NCI-H446 (cell line): ENCODE measurements at places on chromosomes 3 and 15.
A peak's percentile ranks its signal among the peaks of the same experiment; 100 is the strongest.

DNA sequence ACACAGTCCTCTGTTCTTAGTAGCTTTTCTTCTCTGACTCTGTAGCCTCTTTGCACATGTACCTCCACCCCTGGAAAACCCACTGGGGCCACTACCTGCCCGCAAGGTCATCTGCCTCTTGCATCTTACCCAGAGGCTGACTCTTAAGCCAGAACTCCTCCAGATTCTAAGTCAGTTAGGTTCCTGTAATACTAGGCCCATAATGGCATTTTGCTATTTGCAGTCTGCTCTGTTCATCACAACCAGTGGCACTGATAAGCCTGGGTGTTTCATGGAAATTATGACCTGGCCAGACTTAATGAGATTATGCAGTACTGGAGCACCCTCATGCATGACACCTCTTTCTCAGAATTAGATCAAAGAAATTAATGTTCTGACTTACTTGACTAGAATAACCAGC is 31.7 kb upstream of the ATG7 start:
- DNase-seq: no peak

DNA sequence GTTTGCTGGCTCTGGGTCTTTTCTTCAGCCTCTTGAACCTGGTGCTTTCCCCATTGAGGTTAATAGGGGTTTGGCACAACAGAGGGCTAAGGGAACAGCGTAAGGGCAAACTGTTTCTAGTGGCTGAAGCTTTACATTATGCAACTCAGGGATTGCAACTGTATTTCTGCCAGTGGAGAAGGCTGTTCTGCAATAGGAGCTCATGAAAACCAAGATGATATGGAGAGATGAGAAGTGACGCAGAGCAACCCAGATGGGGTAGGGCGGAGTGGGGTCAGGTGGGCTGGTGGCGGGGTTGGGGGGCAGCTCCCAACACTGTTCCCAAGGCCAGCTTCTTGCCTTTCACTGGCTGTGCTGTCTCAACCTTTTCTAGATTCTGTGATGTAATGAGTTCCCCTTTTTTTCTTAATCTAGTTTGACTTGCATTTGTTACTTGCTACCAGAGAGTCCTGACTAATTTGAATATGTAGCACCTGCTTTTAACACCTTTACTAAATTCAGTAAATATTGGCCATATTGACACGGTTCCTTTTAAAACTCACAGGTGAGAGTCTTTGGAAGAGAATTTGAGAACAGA is 7.2 kb downstream of the GXYLT2 start:
- DNase-seq: no peak

DNA sequence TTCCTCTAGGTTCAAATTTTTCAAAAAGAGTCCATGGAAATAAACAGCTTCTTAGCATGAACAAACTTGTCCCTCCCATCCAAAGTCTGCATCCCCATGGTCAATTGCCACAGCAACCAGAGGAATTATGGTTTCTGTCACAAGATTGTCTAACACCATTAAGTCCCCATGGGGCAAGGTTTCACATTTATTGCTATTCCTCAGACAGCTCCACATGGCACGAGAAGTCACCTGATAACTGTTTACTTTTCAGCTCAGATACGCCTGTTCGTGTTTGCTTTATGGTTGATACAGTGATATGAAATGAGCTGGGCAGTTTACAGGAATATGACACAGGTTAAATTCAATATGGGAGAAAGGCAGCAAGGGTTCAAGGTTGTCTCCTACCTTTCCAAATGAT is 37.9 kb upstream of the MUC13 start:
- no peak for DNase-seq

- DNase-seq: no peak
Measured at GRCh38 chr3:15050405-15051092, 14.6 kb downstream of the MRPS25 start.

DNA sequence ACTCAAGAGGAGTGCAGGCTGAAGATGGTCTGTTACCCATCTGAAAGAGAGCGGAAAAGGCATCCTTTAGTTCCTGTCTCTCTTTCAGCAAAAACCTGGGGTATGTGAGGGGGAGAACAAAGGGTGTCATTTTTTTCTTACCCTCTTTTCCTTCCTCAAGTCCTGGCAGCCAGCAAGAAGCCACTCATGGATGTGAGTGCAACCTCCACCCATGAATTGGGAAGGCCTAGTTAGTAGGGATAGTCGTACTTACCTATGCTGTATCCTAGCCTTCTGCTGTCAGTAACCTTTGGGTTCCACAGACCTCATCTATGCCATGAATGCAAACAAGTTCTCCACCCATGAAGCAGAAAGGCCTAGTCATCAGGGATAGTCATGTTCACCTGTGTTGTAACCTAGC is 472.8 kb downstream of the ZIC1 start:
- no peak for DNase-seq

- DNase-seq: no peak
Measured at GRCh38 chr3:190840146-190840545, 22.3 kb downstream of the GMNC start.

DNA sequence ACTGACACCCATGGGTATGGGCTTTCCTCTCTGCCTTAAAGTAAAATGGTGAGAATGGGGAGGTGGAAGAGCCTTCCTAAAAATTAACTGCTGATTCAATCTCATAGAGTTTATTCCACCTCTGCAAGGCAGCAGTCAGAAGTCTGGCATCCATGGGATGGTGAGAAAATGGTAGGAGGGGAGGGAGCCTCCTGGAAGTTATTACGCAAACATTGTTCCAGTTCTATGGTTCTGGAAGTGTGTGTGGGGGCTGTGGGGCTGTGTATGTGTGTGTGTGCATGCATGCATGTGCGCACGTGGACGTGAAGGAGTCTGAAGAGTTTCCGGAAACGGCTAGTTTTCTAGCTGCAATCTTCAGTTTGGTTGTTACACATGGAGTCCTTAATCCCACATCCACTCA is 177.6 kb downstream of the KCNAB1 start:
- no peak for DNase-seq

DNA sequence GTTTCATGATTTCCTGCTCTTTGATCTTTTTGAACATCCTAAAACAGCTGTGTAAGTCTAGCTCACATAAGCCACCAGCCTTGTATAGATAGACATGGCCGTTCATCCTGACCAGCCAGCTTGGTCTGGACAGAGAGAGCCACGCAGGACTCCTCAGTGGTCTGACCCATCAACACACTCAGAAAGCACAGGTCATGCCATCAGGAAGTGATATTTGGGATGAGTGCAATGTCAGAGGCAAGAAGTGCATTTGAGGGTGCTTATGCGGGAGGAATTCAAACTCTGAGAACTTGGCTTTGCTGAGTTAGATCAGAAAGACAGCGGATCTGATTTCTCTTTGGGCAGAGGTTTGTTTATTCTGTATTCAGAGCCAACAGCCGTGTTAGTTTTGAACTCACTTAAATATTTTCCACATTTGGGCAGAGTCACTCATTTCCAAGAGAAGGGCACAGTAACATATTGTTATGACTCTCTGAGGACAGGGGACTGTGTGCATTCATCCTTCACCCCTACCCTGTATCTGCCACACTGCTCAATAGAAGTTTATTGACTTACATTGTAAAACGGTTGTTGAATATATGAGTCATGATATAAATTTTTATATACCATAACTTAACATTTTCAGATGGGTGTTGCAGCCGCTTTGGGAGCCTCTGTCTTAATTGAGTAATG is 225.3 kb upstream of the LYSMD4 start:
- DNase-seq: no peak

- DNase-seq: no peak
Measured at GRCh38 chr3:123899300-123899865, 15.3 kb upstream of the MYLK start.

DNA sequence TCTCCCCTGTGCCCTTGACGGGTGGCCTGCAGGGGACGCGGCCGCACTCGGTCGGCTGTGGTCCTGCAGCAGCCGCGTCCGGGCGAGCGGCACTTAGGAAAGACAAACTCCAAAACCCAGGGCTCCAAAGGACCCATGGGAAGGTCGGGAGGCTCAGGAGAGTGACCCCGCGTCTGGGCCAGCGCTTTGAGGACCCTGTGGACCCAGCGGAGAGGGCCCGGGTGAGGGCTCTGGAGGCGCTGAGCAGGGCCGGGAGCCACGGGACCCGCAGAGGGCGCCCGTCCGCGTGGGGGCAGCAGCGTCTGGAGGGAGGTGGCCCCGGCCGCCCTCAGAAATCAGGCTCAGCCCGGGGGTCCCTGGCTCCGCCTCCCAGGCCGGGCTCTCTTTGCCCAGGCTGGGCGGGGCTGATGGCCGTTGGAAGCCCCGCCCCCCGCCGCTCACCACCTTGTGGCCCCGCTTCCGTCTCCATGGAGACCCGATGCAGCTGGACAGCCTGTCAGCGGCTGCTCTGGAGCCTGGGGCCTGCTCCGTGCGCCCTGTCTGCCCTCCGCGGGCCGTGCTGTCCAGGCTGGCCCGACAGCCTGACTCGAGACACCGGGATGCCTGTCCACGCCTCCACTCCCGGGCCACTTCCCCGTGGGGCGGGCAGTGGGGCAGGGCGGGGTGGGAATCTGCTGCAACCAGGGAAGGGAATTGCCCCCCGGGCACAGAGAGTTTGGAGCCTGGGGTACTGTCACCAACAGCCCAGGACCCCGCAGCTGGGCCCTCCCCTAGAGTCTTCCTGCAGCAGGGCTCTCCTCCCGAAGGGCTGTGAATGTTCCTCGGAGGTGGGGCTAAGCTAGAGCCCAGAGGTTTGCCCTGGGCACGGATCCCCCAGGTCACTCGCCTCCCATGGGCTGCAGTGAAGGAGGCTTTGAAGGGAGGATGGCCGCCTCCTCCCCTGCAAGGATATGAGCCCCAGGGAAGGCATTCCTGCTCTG is 34.8 kb upstream of the RPL32 start:
- no peak for DNase-seq

DNA sequence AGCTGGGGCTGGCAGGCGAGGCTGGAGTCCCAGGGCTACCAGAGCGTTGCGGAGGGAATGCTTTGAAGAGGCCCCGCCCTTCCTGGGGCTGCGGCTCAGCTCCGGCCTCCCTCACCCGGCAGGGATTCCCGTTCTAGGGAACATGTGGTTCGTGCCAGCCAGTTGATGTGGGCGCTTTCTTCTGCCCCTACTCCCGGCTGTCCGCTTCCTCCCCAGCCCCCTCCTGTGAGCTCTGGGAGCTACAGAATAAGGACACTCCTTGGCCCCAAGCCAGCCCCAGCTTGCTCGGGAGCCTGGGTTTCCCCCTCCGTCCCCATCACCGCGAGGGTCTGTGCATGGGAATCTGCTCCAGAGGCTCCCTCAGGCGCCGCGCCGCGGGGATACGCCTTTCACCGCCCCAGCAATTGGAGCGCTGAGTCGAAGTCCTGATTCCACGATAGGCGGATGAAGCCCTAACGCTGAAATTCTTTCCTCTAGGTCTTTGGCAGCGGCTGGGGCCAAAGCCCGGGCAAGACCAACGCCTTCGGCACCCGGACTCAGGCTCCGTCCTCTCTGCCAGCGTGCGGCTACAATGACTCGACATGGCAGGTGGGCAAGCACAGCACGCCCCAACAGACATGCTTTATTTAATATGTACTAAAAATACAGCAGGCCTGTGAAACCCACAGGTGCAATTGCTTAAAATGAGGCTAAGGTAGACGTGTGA is 69.5 kb downstream of the KLF15 start:
- peak; percentile 16 for DNase-seq

- no peak for DNase-seq
Measured at GRCh38 chr3:34073111-34073510, 274.7 kb downstream of the PDCD6IP start.

- DNase-seq: no peak
Measured at GRCh38 chr3:73584873-73585272, 39.9 kb downstream of the PDZRN3 start.

DNA sequence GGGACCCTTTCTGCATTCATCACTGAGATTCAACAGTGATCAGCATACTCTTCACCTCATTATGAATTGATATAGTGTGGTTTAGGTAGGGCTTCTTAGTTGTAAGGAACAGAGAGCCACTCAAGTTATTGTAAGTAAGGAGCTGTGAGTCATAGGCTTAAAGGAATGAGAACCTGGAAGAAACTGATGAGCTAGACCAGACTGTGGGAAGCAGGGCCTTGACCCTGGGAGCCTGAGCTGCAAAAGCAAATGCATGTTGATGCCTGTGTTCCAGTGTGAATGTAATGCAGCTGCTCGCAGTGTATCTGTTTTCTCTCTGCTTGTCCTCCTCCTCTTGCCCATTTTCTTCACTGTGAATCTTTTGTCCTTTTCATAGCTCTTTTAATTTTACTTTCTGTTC is 13.6 kb downstream of the ZKSCAN7 start:
- DNase-seq: no peak

- DNase-seq: no peak
Measured at GRCh38 chr3:185815391-185816282, 9.2 kb downstream of the IGF2BP2 start.

GRCh38 chr3:52771334-52771681 is 568 bp upstream of the NEK4 start:
- DNase-seq: no peak

DNA sequence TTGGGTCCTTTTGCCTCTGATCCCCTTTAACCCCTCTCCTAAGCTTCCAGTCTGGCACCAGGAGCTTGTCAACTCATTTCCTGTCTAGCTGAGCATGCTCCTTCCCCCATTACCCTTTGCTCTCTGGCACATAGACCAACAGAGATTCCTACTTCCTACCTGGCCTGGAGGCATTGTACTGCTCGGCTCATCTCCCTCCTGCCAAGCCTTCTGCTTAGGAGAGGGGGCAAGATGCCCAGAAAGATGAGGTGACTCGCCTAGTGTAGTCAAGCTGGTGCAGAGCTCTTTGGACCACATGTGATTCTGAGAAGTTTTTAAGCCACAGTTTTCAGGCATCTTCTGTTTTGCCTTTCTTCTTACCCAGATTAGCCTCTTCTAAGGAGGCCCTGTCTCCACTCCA is 95.4 kb downstream of the ZNF621 start:
- DNase-seq: no peak

DNA sequence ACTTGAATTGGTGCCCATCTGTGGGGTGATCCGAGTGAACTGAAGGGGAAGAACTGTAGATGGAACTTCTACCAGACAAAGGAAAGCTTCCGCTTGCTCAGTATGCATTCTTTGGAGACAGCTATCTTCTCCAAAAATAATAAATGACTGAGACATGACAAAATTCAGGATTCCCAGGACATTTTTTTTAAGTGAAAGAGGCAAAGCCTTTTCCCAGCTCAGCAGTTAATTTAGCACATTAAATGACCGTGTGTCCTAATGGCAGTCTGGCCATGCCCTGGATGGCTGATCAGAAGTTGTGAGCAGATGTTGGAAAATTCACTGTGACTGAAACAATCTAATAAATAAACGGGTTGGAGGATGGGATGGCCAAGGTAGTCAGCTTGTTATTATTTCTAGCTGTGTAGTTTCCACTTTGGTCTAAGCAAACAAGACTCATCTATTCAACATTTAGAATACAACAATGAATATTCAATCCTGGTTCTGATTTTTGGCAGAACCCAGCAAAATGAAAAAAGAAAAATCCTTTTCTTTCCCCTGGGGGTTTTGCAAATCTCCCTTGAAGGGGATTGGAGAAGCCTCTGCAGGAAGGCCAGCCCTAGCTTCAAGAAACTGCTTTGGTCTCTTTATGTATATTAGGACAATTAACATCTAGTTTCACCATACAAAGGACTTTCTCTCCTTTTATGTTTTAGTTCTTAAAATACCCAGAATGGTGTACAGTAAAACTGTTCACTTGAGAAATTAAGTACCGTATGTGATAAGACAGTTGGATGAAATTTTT is 540.9 kb upstream of the MDFIC2 start:
- no peak for DNase-seq
